ENCODE measurements at places on chromosomes 5 and 9.
A peak's percentile ranks its signal among the peaks of the same experiment; 100 is the strongest.

GRCh38 chr5:126801174-126801991, 24.4 kb downstream of the LMNB1 start:
- DNase-seq: no peak

- peak; percentile 0 for DNase-seq
Measured at GRCh38 chr9:27033815-27034403, 28.4 kb upstream of the LRRC19 start.

- DNase-seq: no peak
Measured at GRCh38 chr5:94217216-94217615, 401.2 kb downstream of the KIAA0825 start.

DNA sequence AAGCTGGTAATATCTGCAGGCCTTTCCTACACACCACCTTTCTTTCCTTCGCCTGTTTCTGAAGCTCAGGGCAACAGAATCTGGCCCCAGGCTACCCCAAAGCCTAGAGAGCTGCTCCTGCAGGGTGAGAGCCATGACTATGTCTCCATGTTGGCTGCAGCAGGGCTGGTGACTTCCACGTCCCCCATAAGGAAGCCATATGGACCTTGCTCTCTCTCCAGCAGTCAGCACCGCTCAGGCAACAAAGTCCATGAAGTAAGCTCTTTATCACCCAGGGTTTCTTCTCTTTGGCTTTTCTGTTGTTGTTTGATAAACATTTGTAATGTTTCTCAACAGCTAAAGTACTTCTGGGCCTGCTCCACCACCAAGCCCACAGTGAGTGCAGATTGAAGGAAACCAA, 125.2 kb downstream of the SLIT3 start:
- DNase-seq: no peak

- peak; percentile 29 for DNase-seq
Measured at GRCh38 chr5:124596595-124597421, 149.6 kb downstream of the ZNF608 start.

DNA sequence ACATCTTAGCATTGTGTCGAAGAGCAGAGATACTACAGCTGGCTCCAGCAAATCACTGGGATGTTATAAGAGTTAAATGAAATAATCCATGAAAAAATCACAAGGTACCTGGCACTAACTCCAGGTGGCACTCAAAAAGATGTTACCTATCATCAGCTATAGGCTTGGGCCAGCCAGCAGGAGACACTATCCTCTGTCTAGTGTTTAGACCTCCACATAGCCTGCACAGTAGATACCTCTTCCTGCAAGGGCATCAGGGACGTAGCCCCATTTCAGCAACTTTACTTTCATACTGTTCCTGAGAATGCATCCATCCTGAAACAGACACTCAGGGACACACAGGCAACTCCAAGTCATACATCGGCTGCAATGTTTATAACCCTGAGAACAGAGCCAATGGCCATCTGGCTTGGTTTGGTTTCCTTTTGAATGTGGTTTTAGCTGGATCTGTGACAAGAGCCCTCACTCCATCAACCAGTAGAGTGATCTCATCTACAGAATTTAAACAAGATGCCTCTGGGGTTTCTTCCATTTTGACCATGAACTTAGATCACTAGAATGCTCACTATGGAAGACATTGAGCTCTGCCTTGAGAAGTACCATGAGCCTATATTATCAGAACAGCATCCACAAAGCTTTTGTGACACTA, 69.9 kb downstream of the TLE1 start:
- peak; percentile 72 for DNase-seq

- no peak for DNase-seq
Measured at GRCh38 chr5:169547508-169547907, 36.1 kb upstream of the SPDL1 start.

DNA sequence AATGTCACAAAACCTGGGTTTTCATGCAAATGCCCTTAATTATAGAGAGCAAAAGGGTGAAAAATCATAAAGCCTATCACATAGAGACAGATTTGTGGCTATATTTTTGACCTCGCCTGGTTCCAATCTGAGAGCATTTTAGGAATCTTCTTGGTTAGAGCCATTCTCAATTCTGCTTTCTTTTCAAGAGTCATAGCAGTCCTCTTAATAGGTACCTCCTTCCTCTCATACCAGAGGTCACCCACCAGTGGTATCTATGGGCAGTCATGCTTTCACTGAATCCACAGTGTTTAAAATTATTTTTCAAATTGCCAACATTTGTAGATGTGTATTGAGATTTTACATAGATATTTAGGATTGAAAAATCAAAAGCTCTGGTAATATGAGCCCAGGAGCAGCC, 215.5 kb downstream of the DAB2IP start:
- DNase-seq: no peak

GRCh38 chr9:91690540-91691249, 259.3 kb downstream of the ROR2 start:
- no peak for DNase-seq

GRCh38 chr5:126757713-126758357, 19.1 kb upstream of the LMNB1 start:
- no peak for DNase-seq

DNA sequence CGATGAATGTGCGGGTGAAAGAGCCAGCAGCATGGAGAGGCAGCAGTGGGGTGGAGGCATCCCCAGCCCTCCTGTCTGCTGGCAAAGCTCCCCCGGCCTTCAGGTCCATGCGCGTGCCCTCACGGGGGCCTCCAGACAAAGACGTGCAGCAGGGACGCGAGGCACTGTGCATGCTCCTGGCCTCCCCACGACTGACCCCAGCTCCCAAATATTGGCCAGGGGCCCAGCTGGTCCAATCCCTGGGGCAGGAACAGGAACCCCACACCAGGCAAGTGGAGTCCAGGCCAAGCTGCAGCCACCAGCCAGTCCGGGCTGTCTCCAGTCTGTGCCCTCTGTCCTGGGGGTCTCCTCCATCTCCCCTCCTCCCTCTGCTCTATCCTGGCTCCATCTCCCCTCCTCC, 33.5 kb upstream of the LRRC14B start:
- DNase-seq: no peak

- peak; percentile 20 for DNase-seq
Measured at GRCh38 chr5:175729829-175730277, 72.0 kb downstream of the HRH2 start.

DNA sequence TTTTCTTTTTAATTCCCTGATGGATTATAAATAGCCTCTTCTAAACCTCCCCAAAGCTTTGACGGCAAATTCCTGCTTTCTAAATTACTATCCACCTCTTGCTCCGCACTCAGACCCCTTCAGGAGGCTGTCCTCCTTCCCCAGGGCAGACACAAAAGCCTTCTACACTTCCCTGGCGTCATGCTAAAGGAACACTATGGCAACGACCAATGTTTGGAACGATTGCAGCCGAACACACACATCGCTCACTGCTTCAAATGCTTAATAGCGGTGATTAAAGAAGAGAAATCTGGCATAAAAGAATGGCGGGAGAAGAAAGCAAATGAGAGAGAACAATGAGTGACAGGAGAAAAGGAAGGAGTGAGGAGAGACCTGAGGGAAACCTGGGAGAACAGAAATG, 297.3 kb downstream of the MLLT3 start:
- no peak for DNase-seq

GRCh38 chr9:81650586-81651515, 38.5 kb downstream of the TLE1 start:
- no peak for DNase-seq

GRCh38 chr9:101618698-101619097, 23.9 kb upstream of the PPP3R2 start:
- no peak for DNase-seq

DNA sequence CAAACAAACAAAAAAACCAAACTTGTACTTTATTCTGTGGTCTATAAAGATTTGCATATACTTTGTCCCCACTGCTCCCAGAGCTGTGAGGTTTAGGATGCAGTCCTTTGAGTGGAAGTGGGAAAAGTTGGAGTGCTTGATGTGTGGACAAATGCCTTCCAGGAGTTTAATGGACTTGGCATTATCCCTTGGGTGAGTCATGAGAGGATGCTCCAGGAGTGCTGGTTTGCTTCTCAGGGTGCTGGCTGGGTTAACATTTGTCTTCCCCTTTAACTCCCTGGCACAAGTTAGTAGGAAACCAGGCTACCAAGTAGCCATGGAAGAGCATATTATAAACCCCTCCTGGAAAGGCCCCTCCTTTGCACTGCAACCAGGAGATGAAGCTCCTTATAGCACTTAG, 417.4 kb upstream of the RIOK2 start:
- DNase-seq: peak; percentile 44

DNA sequence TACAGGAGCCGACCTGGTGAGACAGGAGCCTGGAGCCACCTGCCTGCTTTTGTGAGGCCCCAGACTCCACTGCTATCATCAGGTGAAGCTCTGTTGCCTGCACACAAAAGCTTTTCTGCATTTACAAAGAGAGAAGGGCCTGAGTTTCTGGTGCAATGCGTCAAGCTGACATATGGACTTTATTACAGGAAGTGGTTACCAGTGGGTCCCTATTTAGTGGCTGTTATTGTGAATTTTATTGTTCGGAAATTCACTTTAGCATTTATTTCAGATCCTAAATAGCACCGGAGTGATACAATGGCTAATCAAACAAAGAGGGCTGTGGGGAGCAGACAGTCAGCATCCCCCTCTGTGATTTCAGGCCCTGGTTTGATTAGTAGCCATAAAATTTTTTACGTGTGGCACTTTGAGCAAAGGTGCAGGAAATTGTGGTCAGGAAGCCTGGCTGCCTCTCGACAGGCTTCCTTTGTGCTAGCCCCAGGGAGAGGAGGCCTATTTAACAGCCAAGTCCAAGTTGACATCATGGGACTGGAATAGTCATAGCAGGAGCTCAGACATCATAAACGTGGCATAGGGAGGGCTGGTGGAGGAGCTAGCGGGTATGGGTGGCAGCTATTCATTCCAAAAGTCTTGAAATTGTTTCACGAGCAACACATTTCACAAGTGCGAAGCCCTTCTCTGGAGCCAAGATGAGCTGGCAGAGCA, 8.4 kb downstream of the TGFBI start:
- DNase-seq: peak; percentile 65

Measured in GM04503 (cell line).